Hematopoietic multipotent progenitor cell treated with erythropoietin and hydrocortisone succinate and interleukin-3 and kit ligand, for 17 days (in vitro differentiated cells): ENCODE measurements at places on chromosomes 4 and X.

DNA sequence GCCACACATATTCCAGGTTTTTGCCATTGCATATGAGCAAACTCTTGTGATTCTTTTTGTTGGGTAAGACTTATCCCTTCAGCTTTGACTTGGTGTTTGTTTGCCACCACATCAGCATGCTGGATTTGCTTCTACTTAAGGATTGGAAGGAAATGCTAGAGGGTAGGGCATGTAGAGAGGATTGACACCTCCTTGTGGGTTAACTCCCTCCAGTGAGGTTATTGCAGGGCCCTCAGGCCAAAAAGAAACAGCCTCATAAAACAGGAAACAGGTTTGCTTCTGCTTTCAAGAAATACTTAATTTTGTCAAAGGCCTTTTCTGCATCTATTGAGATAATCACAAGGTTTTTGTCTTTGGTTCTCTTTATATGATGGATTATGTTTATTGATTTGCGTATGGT lies 15.2 kb upstream of the INPP4B start:
- DNase-seq = no peak

GRCh38 chrX:120429776-120430540 lies 39.1 kb downstream of the LAMP2 start:
- DNase-seq = no peak

DNA sequence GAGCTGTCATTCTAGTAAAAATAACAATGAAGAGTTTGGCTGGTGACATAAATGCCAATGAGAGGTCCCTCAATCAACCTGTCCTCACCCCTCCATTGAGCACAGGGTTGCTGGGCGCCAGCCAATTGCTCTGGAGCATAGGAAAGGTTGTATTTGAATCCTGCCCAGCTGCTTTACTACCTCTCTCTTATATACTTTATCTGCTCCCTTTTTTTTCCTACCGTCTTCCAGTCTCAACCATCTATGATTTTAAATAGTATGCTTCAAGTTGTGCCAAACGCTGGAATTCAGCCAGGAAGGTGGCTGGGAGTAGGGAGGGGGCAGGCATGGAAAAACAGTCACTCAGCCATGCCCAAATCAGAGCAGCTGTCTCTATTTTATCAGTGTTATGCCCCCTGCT lies 153.8 kb downstream of the NR3C2 start:
- DNase-seq = no peak

DNA sequence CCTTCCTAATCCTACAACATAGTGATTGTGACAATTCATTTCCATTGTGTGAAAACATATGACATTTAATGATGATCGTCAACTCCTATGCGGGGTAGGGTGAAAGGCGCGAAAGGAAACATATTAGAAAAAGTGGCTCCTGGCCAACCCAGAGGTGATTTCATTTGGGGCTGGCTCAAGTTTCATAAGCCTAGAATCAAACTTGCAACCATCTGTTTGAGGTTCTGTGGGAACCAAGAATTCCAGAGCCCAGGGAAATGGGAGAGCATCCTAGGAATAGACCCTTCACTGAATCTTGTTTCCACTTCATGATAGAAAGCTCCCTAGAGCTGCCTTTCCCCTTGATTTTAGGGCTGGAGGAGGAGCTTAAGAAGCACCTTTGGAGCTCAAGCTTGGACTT lies 101.3 kb upstream of the EGFL6 start:
- no peak for DNase-seq

DNA sequence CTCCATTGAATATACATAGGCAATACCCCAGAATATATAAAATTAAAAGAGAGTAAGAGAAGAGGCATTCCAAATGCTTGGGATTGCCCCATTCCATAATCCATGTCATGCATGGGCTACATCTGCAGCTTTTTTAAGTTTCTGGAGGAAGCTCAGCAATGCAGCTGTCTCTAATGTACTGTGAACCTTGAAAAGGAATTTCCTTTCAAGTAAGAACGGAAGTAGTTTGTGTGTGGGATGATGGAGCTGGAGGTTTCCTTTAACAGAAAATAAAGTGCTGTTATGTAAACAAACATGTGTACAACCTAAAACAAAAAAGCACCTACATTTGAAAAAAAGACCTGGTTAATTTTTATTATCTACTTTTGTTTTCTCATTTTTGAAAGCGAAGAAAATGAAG lies 303.5 kb downstream of the BMPR1B start:
- no peak for DNase-seq

DNA sequence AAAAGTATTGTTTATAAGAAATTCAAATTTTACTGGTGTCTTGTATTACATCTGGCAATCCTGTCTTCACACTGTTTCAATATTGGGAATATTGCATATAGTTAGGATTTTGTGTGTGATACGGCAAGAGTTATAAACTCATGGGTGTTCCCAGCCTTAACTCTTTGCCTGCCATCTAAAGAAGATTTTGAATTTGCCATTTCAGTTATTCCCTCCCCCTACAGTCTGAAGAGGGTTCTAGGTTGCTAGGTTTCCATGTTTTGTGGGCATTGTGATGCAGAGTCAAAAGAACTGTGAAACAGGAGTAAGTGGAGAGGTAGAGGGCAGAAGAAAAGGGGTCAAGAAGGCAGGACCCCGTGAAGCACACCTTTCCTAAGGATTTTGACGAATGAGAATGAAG lies at the start of gene CPXCR1:
Gene CPXCR1 (plus strand): TSS at position 301 of the 400 bp plus-strand sequence. CDS start 6,190 bp downstream, outside the sequence.
- DNase-seq = no peak

GRCh38 chrX:154123241-154124219 lies 20.5 kb upstream of the OPN1LW start:
- no peak for DNase-seq
